Astrocyte of the hippocampus (primary cell): ENCODE measurements at places on chromosomes 5 and 9.

GRCh38 chr9:80649001-80649420 is 1040.3 kb downstream of the TLE1 start:
- DNase-seq, result peak; percentile 92

GRCh38 chr5:141172381-141173204 is at the start of gene PCDHB7:
TSS of gene PCDHB7 (plus strand) at chr5:141172644. CDS start at chr5:141172836, 192 bp downstream.
- DNase-seq, result peak; percentile 33

- DNase-seq, result no peak
These were observed 11.9 kb downstream of the BASP1 start for GRCh38 chr5:17229313-17229712.

GRCh38 chr5:19058216-19058615 is 929.8 kb downstream of the CDH18 start:
- no peak for DNase-seq

GRCh38 chr9:112970939-112971338 is 41.1 kb downstream of the ZNF883 start:
- peak; percentile 7 for DNase-seq

- no peak for DNase-seq
These were observed 80.0 kb downstream of the SEMA4D start for GRCh38 chr9:89417832-89418473.

DNA sequence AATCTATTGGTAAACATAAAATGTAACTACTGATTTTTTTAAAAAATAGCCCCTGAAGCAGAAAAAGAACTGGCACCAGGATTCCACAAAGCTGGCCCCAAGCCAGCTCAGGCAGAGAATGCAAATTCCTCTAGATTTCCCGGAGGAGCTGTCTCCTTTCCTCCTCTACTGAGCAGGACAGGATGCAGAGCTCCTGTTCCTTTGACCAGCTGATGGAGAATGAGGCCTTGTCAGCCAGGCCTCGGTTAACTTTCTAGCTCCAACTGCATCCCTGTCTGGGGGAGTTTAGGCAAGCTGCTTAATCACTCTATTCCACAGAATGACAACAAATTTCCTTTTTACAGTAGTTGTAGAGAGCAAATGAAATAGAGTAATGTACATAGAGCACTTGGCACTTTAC is 155.5 kb downstream of the GNAQ start:
- DNase-seq, result peak; percentile 68

DNA sequence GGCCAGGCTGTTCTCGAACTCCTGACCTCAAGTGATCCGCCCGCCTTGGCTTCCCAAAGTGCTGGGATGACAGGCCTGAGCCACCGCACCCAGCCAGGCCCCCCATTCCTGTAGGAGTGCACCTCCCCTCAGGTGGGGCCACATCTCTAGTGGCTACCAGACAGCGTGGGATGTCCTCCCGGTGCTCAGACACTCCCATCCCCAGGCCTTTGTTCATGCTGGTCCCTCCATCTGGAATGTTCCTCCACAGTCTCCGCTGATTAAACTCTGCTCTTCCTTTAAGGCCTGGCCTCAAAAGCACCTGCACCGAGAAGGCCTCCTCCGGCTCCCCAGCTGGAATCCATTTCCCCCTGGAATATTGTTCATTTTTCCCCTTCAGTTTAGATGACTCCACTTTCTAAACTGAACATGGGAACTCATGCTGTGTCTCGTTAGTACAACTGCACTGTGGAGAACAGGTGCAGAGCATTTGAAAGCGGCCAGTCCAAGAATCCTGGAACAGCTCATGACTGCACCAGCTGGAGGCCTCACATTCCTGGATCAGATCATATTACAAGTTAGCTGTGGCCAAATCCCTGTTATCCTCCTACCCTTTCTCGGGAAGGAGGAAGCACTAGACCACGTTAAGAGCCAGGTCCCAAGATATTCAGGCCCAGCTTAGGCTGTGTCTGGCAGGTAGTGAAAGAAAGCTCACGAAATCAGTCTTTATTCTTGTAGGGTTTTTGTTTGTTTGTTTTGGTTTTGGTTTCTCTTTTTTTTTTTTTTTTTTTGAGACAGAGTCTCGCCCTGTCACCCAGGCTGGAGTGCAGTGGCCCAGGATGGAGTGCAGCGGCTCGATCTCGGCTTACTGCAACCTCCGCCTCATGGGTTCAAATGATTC is 10.8 kb upstream of the PRRC2B start:
- DNase-seq, result peak; percentile 89

DNA sequence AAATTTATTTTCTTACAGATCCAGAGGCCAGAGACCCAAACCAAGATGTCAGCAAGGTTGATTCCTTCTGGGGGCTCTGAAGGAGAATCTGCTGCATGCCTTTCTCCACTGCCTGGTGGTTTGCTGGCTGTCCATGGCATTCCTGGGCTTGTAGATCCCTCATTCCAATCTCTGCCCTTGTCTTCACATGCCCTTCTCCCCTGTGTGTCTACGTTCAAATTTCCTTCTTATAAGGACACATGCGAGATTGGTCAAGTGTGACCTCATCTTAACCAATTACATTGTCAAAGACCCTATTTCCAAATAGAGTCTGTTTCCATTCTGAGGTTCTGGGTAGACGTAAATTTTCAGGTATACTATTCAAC is 84.5 kb upstream of the RAI14 start:
- DNase-seq, result peak; percentile 53

DNA sequence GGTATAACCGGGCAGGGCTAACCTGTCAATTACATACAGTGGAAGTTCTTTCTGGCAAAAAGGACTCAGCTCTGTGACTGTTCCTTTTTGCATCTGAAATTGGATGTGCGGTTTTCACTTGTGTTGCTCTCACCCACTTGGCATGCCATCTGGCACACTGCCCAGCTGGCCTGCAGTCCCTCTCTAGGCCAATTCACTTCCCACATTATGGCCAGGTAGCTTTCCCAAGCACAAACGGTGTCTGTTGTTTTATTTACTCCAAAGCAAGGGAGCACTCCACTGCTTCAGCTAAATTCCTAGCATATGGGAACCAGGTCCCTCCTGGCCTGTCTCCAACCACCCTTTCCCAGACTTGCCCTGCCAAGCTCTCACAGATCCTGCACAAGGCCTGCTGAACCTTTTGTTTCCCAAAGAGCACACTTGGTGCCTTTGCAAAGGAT is 132.5 kb downstream of the SEMA6A start:
- peak; percentile 96 for DNase-seq

DNA sequence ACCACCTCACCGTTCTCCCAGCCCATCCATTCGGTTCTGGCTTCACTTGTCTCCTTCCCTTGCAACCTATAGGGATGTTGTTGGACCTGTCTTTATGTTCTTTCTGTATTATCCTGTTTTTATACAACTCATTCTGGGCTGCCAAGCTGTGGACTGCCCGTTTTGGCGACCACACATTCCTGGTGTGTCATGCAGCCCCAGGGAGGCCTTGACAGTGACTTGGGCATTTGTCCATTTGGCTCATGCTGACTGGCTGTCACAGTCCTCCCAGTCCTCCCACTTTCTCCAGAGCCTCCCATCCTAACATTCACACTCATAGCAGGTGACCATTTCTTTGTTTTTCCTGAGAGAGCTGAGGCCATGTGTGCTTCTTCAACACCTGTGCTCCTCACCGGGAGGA is 136.4 kb downstream of the SLF1 start:
- DNase-seq, result peak; percentile 20

- DNase-seq, result peak; percentile 86
These were observed 2.9 kb upstream of the FOXD1 start for GRCh38 chr5:73451224-73452130.

DNA sequence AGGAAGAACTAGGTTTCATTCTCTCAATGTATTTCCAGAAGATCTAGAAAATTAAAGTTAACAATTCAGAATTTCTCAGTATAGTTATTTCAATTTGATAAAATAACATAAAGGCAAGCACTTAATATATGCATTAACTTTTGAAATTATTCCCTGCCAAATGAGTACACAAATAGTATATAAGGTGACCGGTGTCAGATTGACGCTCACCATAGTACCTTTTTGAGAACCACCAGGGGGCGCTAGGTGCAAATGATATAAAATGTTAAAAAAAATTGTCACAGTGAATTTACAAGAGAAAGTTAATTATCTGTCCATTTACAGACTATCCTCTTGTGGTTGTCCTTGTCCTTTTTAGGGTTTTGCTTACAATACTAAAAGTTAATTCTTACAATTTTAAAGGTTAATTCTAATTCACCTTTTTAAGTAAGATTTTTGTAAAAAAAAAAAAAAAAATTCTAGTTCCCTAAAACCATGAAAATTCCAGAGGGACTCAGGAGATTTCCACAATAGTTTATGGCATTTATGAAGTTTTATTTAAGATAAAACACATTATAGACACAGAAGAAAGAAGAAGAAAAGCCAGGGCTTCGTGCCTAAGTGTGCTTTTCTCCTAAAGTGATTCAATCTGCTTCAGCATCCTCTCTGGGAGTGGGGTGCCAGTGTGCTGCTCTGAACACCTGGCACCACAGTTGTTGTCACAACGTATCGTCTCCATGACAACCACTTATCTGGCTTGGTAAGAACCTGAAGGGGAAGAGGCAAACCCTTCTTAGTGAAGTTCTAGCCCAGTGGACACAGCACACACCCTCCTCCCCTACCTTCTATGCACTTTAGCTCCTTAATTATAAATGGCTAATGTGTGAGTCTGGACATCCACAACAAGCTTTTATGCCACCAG is 1.7 kb downstream of the ADAMTS16 start:
- peak; percentile 80 for DNase-seq

- peak; percentile 68 for DNase-seq
These were observed 892.9 kb downstream of the NR2F1-AS1 start for GRCh38 chr5:92687821-92688722.

DNA sequence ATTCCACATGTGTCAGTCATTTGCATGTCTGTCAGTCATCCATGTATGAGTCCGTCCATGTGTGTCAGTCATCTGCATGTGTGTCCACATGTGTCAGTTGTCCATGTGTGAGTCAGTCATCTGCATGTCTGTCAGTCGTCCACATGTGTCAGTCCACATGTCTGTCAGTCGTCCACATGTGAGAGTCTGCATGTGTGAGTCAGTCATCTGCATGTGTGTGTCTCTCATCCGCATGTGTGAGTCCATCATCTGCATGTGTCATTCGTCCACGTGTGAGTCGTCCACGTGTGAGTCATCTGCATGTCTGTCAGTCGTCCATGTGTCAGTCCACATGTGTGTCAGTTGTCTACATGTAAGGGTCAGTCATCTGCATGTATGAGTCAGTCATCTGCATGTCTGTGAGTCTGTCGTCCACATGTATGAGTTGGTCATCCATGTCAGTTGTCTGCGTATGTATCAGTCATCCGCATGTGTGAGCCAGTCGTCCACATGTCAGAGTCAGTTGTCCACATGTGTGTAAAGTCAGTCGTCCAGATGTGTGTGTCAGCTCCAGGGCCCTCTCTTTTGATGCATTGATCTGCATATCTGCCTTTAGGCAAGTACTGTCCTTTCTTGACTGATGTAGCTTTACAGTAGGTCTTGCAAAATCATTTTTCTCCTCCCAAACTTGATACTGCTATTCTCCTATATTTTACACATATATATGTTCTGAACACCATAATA is 72.5 kb upstream of the CACNA1B start:
- no peak for DNase-seq

DNA sequence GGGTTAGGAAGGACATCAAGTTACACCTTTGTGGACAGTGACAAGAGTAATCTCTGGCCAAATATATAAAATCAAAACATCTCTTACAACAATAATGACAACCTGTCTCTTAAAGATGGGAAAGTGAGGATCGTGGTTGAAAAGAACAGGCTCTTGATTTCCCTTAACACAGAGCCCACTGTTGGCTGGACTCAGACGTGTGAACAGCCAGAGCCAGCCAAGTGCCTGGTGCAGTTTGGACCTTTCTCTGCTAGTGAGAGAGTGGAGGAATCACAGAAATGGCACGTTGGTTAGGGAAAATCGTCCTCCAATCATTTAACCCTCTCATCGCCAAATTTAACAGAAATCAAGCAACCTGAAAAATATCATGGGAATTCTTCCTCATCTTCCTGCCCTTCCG is 131.3 kb downstream of the GNA14 start:
- DNase-seq, result no peak

DNA sequence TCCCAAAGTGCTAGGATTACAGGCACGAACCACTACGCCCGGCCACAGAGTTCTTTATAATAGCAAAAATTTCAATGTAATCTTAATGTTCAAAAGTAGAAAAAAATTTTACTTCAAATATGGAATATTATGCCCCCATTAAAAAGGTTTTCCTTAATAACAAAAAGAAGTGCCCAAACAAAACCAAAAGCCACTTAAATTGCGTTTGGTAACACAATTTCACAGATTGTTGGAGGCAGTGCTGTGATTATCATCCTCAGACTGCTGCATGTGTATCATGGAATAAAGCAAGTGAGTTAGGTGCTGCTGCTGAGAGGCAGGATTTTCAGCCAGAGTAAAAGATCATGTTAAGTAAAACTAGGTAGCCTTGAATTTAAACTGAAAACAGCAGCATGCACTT is 132.7 kb downstream of the COL23A1 start:
- no peak for DNase-seq

DNA sequence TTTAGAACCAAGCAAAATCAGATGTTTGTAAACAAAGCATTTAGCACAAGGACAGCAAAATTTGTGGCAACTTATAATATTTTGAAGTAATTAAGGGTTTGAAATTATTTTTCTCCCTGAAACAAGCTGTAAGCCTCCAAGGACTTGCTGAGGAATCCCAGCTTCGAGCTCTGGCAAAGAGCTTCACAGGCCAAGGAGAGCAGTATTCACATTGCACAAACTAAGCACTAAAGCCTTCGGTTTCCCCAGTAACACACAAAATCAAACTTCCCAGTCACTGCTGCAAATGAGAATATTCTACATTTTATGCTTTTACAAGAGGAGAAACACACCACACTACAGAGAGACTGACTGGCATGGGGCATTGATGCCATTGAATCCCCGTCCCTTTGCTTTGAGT is 101.9 kb downstream of the WDR41 start:
- no peak for DNase-seq

- DNase-seq, result no peak
These were observed 98.3 kb downstream of the NFIB start for GRCh38 chr9:14215614-14216013.

GRCh38 chr9:71910650-71911060 is 338 bp downstream of the ABHD17B start:
- DNase-seq, result no peak

DNA sequence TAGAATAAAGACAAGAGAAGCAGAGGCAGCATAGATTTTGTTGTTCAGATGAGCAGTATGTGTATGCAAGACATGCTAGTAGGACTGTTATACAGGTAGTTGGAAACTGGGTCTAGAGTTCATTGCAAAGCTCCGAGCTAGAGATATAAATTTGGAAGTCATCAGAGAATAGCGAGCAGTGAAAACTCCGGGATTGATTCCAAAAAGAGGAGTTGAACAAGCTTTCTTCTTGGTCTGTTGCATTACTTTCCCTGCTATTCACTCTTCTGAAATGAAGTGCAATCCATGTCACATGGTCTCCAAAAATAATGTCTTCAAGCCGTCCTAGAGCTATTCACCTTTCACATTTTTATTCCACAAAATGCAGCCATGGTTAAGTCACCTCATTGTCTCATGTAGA is 67.9 kb upstream of the ZNF462 start:
- DNase-seq, result no peak

DNA sequence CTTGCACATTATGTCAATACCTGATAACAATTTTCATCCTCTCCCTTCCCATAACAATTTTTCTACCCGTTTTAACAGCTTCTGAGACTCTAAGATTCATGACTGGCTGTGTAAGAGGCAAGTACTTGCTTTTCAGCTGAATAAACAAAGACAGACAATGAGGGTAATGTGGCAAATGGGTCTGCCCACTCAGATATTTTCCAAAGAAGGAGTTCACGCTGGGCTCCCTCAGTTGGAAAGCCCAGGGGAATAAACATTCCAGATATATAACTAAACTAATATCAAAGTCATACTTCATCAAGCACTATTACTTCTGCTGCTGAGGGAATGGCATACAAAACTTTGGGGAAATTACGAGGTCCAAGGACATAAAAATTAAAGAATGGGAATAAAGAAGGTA is 24.4 kb downstream of the MEGF9 start:
- DNase-seq, result peak; percentile 74

- no peak for DNase-seq
These were observed 24.4 kb upstream of the LMX1B start for GRCh38 chr9:126589349-126589748.
